ENCODE measurements at places on chromosomes 7 and 10.

DNA sequence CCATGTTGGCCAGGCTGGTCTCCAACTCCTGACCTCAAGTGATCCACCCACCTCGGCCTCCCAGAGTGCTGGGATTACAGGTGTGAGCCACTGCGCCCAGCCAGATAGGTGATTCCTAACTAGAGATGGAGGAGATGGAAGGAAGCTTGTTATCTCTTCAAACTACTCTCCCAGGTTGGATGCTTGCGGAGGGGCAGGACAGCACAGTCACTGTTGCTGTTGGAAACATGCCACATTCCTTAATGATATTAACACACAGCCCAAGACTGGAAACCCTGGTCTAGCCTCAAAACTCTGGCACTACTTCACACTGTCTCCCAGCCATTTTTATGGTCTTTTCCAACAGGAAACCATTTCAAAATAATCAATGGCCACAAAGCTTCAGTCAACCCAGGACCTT, 468.8 kb upstream of the NRP1 start:
- DNase-seq: no peak

DNA sequence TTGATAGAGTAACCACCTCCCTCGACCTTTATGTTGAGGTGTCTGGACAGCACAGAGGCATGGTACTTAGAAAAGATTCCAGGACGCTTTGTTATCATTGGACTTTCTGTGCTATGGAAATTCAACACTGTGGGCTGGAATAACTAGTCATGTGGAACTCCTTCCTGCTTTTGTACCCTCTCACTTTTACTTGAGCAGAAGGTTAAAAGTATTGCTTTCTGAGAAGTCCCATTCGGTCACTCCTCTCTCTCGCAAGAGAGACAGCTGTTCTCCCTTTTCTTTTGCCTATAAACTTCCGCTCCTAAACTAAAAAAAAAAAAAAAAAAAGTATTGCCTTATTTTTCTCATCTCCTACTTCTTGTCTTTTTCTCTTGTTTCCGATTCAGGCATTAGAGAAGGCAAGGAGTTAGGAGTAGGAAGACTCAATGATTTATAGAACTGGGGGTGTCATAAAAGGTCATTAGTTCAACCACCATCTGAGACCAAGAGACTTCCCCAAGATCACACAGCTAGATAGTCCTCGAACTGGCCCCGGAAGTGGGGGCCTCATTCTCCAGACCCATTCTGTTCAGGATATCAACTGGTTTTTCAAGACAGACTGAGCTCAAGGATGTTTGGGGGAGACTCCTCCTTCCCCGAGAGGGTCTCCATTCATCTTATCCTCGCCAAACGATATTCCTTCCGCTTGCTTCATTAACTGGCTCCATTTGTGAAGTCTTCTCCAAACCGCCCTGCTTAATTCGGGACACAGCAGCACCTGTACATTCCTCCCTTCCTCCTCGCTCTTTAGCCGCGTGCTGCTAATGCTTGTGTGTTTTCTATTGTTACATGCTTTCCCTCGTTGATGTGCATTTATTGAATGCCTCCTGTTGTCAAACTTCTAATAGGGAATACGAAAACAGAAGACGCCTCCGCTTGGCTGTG, 995 bp upstream of the INPP5F start:
- no peak for DNase-seq

GRCh38 chr7:151251689-151252560, 3.4 kb upstream of the SMARCD3 start:
- no peak for DNase-seq

- no peak for DNase-seq
Observed at GRCh38 chr10:122829454-122829853, 16.2 kb downstream of the CUZD1 start.

DNA sequence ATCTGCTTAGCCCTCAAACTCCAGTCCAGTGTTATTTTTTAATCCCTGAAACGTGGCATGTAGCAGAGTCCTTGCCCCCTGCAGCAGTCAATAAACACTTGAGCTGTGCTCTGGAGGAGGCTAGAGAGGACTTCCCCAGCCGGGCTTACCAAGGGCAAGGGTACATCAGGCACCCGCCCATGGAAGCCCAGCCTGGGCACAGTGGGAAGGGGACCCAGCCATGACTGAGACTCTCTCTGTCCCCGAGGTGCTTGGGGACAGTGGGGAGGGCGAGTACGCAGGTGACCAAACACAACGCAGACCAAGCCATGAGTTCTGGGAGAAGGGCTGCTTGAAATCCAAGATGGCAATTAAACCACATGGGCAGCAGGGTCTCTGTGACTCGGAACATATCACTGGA, 45.2 kb downstream of the EBF3 start:
- no peak for DNase-seq

DNA sequence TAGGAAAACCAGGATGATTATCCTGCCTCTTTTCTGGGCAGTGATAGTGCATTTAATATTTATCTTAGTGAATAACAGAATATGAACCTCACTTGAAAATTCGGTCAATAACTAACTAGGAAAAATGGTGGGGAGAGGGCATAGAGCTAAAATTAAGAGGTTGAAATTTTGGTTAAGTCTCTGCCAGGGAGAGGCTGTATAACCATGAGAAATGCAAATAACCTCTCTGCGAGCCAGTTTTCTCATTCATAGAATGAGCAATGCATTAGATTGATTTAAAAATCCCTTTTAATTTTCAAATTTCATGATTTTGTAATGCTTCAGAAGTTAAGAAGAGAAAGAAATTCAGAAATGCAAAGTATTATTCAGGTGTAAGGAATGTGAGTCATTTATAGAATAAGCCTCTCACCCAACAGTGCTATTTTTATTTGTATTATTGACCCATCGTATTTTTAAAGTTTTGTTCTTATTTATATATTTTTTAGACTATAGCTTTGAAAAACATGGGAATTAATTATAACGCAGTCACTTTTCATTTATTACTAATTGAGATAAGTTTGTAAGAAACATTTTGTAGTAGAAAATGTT, 104.7 kb downstream of the PHF14 start:
- DNase-seq: no peak

DNA sequence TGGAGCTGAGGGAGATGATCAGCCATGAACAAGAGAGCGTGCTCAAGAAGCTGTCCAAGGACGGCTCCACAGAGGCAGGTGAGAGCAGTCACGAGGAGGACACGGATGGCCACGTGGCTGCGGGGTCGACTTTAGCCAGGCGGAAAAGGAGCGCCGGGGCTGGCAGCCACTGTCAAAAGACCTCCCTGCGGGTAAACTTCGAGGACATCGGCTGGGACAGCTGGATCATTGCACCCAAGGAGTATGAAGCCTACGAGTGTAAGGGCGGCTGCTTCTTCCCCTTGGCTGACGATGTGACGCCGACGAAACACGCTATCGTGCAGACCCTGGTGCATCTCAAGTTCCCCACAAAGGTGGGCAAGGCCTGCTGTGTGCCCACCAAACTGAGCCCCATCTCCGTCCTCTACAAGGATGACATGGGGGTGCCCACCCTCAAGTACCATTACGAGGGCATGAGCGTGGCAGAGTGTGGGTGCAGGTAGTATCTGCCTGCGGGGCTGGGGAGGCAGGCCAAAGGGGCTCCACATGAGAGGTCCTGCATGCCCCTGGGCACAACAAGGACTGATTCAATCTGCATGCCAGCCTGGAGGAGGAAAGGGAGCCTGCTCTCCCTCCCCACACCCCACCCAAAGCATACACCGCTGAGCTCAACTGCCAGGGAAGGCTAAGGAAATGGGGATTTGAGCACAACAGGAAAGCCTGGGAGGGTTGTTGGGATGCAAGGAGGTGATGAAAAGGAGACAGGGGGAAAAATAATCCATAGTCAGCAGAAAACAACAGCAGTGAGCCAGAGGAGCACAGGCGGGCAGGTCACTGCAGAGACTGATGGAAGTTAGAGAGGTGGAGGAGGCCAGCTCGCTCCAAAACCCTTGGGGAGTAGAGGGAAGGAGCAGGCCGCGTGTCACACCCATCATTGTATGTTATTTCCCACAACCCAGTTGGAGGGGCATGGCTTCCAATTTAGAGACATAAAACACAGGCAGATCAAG, 3.3 kb downstream of the GDF2 start:
- DNase-seq: no peak

DNA sequence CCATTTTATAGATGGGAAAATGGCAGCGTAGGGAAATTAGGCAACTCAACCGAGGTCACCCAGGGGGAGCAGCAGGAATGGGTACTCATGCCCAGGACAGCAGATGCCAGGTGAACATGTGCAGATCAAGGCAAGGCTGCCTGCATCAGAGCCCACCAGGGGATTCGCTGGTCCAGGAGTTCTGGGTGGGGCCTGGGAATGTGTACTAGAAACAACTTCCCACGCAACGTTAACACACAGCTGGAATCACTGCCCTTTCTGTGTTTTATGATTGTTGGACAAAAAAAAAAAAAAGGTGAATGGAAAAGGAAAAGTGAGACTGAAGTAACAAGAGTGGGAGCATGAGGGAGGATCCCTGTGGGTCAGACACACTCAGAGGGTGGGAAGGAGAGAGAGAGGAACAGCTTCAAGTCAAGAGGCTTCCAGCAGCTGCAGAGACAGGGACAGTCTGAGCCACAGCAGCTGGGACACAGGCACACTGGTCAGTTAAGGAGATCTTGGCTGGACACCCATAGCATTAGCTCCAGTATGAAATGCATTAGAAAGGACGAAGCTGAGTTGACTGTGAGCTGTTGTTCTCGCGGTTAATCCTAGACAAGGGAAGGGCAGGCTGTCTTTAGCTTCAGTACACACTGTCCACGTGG, 187.9 kb upstream of the INHBA start:
- no peak for DNase-seq

DNA sequence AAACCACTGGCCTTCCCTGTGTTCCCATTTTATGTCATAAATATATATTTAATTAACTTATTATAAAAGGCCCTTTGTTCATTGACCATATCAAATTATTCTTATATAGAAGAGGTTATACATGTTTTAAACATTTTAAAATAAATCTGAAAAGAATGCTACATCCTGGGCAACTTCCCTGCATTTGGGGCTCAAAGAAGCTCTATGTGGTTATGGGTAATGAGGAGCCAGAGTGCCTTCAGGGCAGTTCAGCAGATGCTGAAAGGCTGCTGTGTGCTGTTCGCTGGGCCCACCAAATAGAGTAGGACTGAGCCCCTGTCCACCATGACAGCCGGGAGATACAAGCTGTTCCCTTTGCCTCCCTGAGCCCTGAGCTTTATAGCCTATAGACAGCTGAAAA, 35.9 kb downstream of the HTRA1 start:
- DNase-seq: no peak

GRCh38 chr7:3000566-3000965, 43.1 kb downstream of the CARD11 start:
- DNase-seq: no peak

GRCh38 chr10:10765017-10765416, 252.7 kb upstream of the CELF2 start:
- DNase-seq: no peak

DNA sequence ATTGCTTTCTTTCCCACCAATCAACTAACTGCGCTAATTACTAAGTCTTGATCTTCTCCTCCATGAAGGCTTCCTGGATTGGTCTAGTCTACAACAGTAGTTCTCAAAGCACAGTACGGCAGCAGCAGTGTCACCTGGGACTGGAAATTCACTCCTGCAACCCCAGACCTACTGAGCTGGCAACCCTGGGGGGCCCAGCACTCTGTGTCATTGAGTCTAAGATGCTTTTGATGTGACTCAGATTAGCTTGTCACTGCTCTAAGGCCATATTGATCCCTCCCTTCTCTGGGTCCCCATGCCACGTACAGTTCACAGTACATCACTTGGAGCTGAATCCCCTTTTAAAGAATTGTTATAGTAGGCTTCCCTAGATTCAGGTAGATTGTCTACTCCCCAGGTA, 65.7 kb upstream of the KMT2C start:
- DNase-seq: no peak

DNA sequence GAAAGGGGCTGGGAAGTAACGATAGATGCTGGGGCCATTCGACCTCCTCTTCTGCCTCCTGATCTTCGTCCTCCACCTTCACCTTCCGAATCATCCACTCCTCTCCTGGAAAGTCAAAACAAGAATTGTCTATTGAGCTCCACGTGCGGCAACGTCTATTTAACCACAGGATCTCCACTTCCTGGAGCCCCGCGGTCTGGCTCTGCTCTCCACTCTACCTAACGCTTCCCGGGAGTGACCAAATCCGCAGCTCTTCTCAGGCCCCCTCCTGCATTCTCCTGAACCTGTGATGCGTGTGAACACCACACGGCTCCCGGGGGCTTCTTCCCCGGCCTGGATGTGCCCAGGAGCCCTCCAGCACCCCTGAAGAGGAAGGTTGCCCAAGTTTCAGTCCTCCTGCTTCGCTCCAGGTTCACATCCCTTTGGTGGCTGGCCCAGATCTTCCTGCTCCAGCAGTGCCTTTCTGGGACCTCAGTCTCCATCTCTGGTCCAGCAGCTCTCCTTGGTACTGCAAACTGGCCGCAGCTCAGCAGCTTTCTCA, 7.2 kb downstream of the ZNF467 start:
- no peak for DNase-seq

DNA sequence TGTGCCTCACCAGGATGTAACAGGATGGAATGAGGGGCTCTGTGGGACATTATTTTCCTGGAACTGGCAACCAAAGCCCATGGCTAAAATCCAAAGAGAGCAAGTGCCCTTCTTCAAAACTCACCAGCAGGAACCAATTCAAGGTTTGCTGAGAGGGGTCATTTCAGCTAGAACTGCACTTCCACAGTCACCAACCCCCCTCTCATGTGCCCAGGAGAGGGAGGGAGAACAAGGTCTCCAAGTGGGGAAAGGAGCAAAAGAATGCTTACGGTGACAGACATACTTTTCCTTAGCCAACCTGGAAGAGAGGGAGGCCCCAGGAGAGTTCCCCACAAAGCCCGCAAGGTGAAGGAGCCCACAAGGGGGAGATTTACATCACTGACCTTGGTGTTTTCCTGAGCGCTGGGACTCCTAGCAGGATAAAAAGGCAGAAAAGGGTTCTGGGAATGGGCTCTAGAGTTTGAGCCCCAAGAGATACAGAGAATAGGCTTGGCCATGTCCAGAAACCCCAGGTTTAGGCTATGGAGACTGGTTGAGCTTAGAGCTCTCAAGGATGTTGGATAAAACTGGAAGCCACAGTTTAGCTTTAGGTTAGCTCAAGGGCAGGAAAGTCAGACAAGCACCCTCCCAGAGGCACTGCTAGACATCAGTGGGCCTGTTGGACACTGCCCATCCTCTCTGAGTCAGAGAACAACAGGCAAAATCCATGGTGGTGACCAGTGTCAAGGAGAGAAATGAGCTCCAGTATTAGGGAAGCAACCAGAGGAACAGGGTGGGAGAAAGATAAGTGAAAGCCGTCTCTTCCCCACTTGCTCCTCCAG, 63.9 kb upstream of the GHITM start:
- no peak for DNase-seq

Measured in activated CD4-positive, alpha-beta T cell treated with anti-CD3 and anti-CD28 coated beads, Interleukin-2, Interleukin-4, amounts not matched to agents 100 ng/mL and 50 ng/mL, durations not matched to agents 16 hours and 8 hours (primary cell).